ENCODE measurements at places on chromosomes 7 and 10.

GRCh38 chr10:132479024-132479602, 58.5 kb upstream of the INPP5A start:
- DNase-seq, result no peak

DNA sequence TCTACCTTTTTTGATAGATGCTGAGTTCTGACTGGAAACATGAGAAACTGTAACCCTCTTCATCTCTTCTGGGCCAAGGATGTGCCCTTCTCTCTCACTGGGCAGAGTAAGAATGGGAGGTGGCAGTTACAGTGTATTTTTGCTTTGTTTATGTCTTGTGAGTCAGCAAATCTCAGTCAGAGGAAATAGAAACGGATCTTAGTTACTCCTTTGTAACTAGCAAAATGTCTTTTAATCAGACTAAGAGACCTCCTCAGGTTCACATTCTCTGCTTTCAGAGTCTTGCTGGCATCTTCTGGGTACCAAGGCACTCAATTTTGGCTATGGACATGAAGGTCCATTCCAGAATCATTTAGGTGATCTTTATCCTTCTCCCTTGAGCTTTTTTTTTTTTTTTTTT, 70.9 kb downstream of the HHEX start:
- no peak for DNase-seq

GRCh38 chr10:131915484-131915883, 14.7 kb downstream of the PPP2R2D start:
- DNase-seq, result no peak

GRCh38 chr7:4765776-4766490, 9.5 kb upstream of the AP5Z1 start:
- DNase-seq, result no peak

- no peak for DNase-seq
These were observed 58.5 kb upstream of the FERD3L start for GRCh38 chr7:19203686-19204085.

All from activated CD4-positive, alpha-beta T cell treated with anti-CD3 and anti-CD28 coated beads for 24 hours (primary cell).